ENCODE measurements at places on chromosomes 6 and 20. TPM values are rescaled to one million over a fixed set of nuclear protein-coding genes. Genes with fewer than 3 reads are reported as not detected.

DNA sequence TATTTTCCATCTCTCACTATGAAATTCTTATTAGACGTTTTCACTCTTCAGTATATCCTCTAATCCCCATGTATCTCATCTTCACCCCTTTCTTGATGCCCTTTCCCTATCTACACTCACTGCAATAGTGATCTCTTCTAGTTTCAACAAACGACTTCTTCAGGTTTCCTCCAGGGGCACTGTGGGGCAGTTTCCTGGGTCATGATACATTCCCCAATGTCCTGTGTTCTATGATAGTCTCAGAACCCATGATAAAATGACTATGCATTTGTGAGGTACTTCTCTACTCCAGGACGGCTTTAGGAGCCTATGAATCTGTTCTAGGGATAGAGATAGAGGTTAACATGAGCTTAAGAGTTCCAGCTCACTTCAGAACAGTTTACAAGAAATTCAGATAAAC lies 183.3 kb downstream of the FOXC1 start:
- peak; percentile 53 for DNase-seq
- no peaks in the 10 kb centered on the region for H3K4me1 ChIP-seq
- H3K27me3 ChIP-seq, result no peaks in the 10 kb centered on the region
- H3K36me3 ChIP-seq, result no peaks in the 10 kb centered on the region

- H3K4me3 ChIP-seq, result no peak overlapping the region
- H3K4me1 ChIP-seq, result no peaks in the 10 kb centered on the region
- peaks cover 88% of the 10 kb centered on the region for H3K27me3 ChIP-seq
Observed at GRCh38 chr6:90788781-90789180, 201.9 kb upstream of the MAP3K7 start.

DNA sequence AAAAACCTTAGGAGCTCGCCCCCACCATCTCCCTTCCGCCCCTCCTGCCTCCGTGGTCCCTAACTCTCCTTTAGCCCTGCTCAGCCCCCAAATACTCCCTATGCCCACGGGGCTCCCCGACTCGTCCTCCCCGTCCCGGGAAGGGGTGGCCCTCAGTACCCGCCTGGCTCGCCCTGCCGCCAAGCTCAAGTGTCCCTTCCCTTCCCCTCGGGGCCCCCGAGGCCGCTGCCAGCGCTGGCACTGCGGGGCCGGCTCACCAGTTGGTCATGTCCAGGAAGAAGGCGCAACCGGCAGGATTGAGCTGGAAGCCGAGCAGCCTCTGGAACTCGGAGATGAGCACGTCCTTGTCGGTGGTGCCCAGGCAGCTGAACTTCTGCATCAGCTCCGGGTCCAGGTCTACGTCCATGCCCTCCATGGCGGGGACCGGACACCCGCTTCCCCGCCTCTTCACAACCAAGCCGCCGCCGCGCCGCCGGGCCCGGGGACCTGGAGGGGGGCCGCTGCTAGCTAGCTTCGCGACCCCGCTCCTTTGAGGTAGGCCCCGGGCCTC lies 303 bp downstream of the ILRUN start:
- no peak for DNase-seq
- H3K27ac ChIP-seq, result peak overlapping the region; percentile 86
- H3K27me3 ChIP-seq, result no peaks in the 10 kb centered on the region
- H3K4me3 ChIP-seq, result peak overlapping the region; percentile 97
- no peaks in the 10 kb centered on the region for H3K36me3 ChIP-seq

DNA sequence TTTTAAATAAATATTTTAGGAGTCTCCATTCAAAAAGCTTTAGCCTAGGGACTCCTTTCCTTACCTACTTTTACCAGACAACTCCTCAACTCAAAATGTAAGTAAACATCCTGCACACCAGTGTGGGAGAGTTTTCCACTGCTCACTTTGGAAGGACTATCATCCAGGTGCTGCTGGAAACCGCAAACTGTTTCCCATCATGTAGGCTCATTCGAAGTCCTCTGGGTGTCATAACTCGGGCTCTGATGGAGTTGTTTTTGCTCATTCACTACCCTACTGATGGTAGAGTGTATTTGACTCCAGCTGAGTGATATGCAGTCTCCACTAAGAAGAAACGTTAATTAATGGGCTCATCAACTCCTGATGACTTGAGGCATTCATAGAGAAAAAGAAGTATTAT lies 136.5 kb upstream of the AKAP12 start:
- H3K36me3 ChIP-seq, result peaks cover 7% of the 10 kb centered on the region
- no peaks in the 10 kb centered on the region for H3K27me3 ChIP-seq
- DNase-seq, result no peak
- no peak overlapping the region for H3K4me3 ChIP-seq
- no peak overlapping the region for H3K27ac ChIP-seq

GRCh38 chr6:118325220-118325860 lies 222.8 kb upstream of the PLN start:
- no peaks in the 10 kb centered on the region for H3K4me1 ChIP-seq
- H3K27me3 ChIP-seq, result peaks cover 55% of the 10 kb centered on the region
- no peak overlapping the region for H3K27ac ChIP-seq
- no peak overlapping the region for H3K4me3 ChIP-seq
- DNase-seq, result no peak

DNA sequence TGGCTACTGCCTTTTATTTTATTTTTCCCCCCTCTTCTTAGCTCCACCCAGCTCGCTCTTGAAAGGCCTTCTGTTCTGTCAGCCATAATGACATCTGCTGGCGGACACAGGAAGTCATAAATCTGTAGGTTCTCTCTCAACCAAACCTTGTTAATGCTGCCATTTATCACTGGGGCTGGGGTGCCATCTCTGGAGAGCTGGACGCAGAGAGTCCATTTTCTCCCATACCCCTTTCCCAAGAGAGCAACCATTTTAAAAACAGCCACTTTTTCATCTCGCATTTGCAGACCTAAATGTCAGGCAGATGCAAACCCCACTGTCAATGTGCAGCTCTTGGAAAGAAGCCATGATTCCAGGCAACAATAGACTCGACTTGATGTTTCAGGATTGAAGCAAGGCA lies 13.0 kb upstream of the TSHZ2 start:
- peak; percentile 88 for DNase-seq
- H3K27ac ChIP-seq, result peak overlapping the region; percentile 80
- H3K36me3 ChIP-seq, result no peaks in the 10 kb centered on the region
- no peaks in the 10 kb centered on the region for H3K27me3 ChIP-seq
- peaks cover 27% of the 10 kb centered on the region for H3K4me1 ChIP-seq

DNA sequence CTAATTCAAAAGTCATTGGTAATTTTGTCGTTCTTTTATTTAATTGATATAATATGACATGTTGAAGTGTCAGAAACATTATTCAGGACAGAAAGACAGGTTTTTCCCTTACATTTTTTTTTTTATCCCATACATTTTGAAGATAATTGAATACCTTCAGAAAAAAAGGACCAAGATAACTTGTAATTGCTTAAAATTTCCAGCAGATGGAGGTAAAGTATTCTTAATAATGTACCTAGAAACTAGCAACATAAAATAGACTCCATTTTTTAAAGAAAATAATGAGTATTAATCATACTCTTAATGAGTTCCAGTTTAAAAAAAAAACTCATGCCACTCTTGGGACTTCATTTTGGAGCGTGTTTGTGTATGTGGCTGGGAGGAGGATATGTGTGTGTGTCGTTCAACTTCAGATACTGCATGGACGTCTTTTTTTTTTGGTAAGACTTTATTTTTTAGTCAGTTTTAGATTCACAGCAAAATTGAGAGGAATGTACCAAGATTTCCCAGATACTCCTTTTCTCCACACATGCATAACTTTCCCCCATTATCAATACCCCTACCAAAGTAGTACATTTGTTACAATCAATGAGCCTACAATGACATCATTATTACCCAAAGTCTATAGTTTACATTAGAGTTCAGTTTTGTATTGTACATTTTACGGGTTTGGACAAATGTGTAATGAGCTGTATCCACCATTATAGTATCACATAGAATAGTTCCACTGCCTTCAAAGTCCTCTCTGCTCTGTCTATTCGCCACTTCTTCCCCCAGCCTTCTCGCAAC lies 79.4 kb downstream of the ROS1 start:
- H3K27ac ChIP-seq, result no peak overlapping the region
- no peaks in the 10 kb centered on the region for H3K36me3 ChIP-seq
- peak; percentile 39 for DNase-seq
- H3K4me1 ChIP-seq, result no peaks in the 10 kb centered on the region

DNA sequence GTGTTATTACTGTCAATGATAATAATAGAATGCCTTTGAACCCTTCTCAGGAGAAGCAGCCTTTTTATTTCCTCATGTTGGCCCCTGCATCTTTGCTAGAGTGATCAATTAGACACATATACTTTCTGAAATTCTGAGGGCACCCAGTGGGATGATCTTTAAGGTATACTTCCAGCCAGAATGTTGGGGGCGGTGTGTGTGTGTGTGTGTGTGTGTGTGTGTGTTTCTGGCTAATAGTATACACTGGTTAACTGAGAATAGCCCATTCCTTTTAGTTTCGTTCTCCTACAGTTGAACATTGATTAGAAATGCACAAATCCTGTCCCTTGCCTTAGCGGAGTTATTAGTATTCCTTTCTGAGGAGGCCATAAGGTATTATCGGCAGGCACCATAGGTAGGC lies 41.7 kb upstream of the CCDC167 start:
- peaks cover under 1% of the 10 kb centered on the region for H3K4me1 ChIP-seq
- no peak for DNase-seq
- peaks cover 11% of the 10 kb centered on the region for H3K27me3 ChIP-seq
- H3K36me3 ChIP-seq, result no peaks in the 10 kb centered on the region
- no peak overlapping the region for H3K4me3 ChIP-seq

DNA sequence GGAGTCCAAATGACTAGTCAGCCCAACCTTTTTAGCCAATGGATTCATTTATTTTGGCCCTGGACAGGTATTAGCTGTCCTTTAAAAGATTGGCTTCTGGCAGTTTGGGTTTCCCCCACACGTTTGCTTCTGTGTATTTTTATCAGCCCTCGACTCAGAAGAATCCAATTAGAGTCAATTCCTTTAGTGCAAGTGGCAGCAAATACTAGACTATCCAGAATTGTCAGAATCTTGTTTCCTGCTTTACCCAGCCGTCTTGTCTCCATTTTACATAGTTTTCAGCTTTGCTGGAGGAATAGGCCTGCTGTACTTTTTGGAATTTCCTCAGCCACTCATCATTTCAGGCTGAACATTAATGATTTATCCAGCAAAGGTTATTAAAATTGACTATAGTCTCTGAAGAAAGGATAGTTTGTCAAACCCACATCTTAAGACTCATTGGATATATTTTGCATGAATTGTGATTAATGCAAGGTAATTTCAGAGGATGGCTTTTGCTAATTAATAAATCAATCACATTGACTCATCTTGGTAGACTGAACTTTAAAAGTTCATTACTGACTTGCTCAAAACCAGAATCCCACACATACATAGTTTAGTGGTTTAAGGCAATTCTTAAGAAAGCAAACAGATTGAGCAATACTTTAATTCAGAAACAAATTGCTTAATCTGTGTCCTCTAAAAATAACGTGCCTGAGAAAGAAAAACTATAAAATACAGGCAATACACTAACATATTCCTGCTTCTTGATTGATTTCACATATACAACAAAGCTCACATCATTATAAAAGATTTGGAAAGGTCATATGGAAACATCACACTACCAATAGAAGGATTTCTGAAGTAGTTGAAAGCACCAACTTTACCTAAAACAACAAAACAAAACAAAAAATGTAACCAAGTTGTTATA lies 62.9 kb upstream of the ZNF217 start:
- H3K4me1 ChIP-seq, result peaks cover 73% of the 10 kb centered on the region
- no peak overlapping the region for H3K4me3 ChIP-seq
- H3K36me3 ChIP-seq, result no peaks in the 10 kb centered on the region
- no peaks in the 10 kb centered on the region for H3K27me3 ChIP-seq
- H3K27ac ChIP-seq, result peak overlapping the region; percentile 34

GRCh38 chr6:37260040-37260439 lies 2.1 kb upstream of the TMEM217 start:
- H3K36me3 ChIP-seq, result no peaks in the 10 kb centered on the region
- H3K27me3 ChIP-seq, result no peaks in the 10 kb centered on the region
- H3K4me1 ChIP-seq, result peaks cover 22% of the 10 kb centered on the region
- DNase-seq, result no peak

DNA sequence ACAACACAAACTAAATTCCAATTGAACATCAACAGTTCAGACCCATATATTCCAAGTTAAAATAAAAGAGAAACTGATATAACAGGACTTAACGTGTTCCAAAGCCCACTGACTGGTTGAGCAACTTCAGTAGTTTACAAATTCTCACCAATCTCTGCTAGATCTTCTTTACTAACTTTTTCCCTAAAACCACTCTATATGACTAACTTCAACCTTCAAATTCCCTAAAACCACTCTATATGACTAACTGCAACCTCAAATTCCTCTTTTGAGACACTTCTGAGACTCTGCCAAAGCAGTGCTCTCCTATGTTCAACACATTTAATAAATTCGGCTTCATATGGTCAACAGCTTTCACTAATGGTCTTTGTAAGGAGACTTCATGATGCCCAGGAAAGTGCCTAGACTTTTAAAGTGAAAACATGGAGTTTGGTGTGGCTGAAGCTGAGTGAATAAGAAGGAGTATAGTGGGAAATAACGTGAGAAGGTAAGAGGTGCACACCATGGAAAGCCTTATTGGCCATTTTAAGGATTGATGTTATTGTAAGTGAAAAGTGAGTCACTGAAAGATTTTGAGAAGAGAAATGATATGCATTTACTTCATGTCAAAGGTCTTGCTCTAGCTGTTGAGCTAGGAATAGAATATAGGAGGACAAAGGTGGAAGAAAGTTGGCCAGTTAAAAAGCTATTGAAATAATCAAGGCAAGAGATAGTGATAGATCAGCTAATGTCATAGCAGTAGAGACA lies 134.0 kb upstream of the HCRTR2 start:
- H3K27ac ChIP-seq, result no peak overlapping the region
- H3K36me3 ChIP-seq, result no peaks in the 10 kb centered on the region
- H3K4me3 ChIP-seq, result no peak overlapping the region

TP53TG5 gene
- 0.69 TPM for total RNA-seq

KIF25 gene
- 0.39 TPM for total RNA-seq

LAMA4 gene
- total RNA-seq, result 2.0 TPM

PSMA7 gene
- 593 TPM for total RNA-seq

TBC1D32 gene
- 12.7 TPM for total RNA-seq

HMGN3 gene
- 87.2 TPM for total RNA-seq

NKX2-2 gene
- 78.8 TPM for total RNA-seq

VSX1 gene
- not detected for total RNA-seq

Data from A673 (cell line).